ENCODE measurements at places on chromosomes 16 and 17.

GRCh38 chr17:47989700-47990099 is 18.8 kb downstream of the CDK5RAP3 start:
- DNase-seq = no peak

DNA sequence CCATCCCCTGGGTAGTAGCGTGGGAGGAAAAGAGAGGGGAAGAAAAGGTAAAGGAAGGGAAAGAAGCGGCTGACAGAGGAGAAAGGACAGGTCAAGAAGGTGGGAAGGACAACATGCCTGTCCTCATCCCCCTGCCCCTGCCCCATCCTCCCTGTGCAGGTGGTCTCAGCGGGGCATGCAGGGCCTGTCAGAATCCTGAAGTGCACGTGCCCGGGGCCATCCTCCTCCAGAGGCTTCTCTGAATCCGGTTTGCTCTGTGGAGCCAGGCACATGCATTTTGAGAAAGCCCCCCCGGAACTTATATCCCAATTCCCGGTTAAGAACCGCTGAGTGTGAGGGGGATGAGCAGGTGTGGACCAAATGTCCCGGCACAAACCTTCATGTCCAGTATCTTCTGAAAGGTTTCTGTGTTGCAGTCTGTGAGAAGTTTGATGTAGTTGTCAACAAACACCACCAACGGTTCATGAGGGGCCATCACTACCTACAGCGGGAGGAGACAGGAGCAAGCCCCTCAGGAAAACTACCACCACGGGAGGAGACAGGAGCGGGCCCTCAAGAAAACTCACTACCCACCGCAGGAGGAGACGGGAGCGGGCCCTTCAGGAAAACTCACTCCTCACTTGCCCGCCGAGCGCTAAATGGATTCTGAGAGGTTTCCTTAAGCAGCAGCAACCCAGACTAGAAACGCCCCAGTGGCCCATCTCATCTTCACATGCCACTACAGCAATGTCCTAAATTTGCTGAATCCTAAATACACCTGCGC is 167.0 kb upstream of the RPH3AL start:
- DNase-seq = no peak

DNA sequence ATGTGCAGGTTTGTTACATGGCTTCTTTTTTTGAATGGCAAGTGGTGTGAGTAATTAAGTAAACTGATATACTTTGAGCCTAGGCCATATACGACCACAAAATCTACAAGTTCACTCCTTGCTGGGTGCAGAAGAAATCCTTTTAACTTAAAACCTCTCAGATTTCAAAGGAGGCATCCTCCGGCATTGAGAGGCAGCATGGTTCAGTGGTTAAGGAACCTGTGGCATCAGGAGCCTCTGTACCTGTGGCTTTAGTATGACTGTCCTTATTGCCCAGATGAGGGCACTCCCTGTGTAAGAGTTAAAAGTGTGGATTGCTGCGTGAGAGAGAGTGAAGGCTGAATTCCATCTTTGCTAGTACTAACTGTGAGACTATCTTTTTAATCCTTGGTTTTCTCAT is 3.3 kb downstream of the NLRP1 start:
- DNase-seq = no peak

DNA sequence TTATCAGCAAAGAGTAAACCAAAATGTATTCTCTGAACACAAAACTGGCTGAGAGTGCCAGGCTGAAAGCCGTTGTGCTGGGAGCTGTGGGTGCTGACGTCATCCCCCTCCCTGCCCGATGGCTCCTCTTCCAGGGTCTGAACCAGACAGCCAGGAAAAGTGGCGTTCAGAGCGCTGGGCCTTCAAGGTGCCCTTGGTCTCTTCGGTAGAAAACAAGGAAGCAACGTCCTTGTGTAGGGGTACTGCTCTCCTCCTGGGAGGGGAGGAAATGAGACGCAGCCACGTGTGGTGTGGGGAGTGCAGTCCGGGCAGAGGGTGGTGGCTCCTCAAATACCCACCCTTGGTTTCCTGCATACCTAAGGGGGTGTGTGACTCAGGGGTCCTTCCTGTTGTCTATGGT is 394.7 kb downstream of the SEC14L1 start:
- no peak for DNase-seq

- DNase-seq = no peak
Measured at GRCh38 chr17:57113011-57113410, 28.0 kb downstream of the AKAP1 start.

GRCh38 chr17:6070913-6071511 is 833 bp downstream of the WSCD1 start:
- no peak for DNase-seq

DNA sequence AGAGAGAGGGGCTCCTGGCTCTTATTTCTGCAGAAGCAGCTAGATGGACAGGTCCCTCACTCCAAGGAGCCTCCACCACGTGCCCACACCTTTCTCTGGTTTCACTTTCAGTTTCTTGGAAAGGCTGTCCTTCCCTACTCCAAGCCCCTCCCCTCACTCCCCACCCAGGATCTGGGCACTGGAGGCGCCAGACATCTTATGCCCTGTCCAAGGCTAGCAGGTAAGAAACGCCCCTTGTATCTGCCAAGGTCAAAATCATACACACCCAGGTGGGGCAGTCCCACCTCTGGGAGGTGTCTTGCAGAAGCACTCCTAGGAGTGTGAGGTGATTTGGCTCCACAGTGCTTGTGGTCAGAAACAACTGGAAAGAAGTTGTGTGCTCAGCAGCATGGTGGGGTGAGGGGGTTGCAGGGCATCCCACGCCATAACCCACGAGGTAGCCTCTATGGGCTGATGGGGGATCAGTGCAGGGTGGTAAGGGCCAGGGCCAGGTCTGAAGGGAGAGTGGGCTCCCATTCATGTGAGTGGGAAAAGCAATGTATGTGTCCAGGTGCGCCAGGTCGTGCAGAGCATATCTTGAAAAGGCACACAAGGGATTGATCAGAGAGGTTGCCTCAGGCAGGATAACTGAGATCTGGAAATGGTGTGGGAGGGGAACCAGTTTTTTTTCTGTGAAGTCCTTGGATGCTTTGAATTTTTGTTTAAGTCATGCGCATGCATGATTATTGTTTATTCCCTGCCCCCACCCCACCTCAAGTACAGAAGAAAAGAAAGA is 31.8 kb upstream of the PRM1 start:
- DNase-seq = no peak

DNA sequence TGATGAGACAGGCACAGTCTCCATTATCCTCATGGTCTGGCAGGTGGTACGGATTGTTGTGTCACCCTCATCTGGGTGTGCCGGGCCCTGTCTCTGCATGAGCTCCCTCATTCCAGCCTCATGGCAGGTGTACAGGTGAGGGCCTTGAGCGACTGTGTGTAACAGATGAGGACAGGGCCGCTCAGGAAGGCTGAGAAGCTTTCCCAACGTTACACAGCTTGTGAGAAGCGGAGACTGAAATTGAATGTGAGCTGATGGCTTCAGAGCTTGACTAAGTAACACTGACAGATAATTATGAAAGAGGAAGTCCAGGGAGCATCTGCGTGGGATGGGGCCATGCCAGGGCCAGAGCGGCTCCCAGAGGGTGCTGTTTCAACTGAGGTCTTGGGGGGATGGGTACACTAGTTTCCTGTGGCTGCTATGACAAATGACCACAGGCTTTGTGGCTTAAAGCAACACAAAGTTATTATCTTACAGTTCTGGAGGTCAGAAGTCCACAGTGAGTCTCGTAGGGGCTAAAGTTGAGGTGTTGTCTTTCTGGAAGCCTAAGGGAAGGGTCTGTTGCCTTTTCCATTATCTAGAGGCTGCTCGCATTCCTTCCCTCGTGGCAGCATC is 36.7 kb downstream of the CMIP start:
- DNase-seq = no peak

- no peak for DNase-seq
Measured at GRCh38 chr16:64459402-64459801, 662.5 kb downstream of the CDH11 start.

- no peak for DNase-seq
Measured at GRCh38 chr17:32546031-32546444, 59.2 kb downstream of the CDK5R1 start.

DNA sequence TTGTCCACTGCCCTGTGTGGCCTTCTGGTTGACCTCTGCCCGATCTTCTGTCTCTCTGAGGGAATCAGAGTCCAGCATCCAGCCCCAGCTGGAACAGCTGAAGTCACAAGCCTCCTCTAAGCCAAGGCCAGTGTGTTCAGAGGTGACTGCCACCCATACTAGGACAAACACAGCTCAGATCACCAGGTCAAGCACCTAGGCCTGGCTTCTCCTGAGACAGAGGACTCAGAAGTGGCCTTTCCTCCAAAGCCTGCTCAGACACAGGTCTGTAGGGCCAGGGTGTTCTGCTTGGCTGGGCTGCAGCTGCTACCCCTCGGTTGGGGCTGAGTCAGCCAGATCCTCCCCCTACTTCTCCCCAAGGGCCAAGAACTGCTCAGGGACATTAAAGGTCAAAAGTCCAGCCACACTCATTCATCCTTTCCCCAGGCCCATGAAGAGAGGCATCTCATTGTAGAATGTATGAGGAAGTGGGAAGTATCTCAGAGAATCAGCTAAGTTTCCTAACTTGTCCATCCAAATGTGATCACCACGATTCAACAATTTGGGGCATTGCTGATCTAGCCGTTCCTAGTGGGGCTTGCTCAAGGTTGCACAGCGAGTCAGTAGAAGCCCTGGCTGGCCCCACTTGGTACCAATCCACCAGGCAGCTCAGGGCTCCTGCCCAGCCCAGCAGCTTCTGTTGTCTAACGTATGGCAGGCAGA is 7.6 kb downstream of the SLC46A1 start:
- DNase-seq = no peak

- no peak for DNase-seq
Measured at GRCh38 chr16:67940446-67941089, 3.4 kb downstream of the LCAT start.

DNA sequence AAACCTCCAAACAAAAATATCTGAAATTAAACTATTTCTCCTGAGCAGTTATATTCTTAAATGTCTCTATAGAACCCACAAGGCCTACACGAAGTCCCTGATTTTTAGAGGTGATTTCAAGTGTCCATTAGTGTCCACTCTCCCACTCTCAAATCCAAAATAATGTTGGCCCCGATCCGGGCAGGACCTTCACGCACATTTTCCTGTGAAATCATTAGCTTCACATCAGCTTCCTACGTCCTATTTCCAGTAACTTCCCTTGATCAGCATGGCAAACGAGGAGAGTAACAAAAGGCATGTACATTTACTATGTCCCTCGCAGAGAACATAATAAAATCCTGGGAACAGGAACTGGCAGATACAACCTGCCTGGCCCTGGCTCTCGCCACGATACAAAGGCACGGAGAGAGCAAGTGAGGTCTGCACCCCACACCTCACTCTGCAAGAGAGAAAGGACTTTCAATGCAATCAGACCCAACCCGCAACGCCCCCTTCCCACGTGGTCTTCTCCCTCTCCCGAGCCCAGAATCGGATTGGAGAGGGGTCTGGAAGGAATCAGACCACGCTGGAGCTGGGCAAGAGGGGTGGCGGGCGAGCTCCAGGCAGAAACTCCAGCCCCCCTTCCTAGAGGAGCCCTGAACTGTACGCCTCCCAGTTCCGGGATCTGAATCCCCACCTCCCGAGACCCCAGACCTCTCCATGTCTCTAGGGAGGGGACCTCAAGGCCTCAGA is 17.5 kb upstream of the C17orf78 start:
- DNase-seq = peak; percentile 42

- DNase-seq = no peak
Measured at GRCh38 chr16:81586977-81587625, 142.5 kb downstream of the CMIP start.

DNA sequence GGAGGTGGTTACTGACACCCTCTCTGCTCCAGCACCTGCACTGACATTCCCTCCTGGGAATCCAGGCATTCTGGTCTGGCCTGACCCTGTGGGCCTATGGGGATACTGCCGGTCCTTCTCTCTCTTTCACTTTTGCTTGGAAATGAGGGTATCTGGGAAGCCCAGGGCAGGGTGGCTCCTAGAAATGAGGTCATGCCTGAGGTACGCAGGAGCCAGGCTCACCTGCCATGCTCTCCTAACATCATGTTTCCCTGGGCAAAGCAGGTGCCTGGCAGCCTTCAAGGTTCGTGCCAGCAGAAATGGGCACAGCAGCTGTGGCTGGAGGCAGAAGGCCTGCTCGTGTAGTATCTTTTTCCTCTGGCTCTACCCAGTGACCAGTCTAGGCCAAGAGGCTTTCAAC is 3.3 kb downstream of the ITGA3 start:
- no peak for DNase-seq

GRCh38 chr17:36600936-36601302 is 464 bp upstream of the MRM1 start:
- peak; percentile 34 for DNase-seq

DNA sequence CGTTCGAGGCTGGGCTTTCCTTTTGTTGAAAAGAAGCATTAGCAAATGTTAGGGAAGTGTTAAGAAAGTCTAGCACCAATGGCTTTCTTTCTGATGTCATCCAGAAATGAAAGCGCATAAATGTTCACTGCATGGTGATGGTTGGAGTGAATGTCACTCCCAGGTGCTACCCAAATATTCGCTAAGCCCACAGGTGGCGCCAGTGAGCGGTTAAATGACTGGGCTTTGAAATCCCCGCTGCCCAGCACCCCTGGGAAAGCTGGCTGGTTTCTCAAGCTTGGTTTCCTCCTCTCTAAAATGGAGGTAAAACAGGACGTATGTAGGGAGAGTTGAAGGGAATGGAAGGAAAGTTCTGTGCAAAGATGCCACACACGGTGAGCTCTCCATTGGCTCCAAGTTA is 104.4 kb downstream of the IRX5 start:
- DNase-seq = no peak

DNA sequence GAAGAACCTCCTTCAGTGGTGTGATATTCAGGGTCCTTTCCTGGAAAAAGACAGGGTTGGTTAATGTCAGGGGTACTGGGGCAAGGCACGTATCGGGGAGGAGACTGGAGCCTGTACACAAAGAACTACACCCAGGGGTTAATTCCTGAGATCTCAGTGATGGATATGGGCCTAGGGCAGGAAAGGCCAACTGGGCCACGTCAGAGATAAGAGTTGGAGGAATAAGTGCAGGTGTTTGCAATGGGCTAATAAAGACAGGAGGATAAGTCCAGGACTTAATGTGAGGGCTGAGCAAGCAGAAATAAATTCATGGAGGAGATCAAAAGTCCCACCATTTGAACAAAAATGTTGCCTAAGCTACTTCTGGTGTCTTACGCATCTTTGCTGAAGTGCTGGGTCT is 10.4 kb upstream of the HERPUD1 start:
- DNase-seq = no peak

- DNase-seq = peak; percentile 51
Measured at GRCh38 chr16:16025214-16025968, 76.0 kb downstream of the ABCC1 start.

DNA sequence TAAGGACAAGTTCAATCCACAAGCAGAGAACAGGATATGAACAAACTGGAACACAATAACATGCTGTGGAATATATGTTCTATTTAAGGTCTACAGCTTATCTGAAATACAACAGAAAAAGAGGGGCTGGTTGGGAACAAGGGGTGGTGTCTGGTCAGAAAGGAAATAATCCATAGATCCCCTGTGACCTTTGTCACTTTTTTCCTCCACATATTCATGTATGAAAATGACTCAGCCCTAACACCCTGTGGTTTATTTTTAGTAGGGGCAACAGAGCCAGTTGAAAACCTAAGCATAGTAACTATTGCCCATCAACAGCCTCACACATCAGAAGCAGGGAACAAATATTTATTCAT is 12.3 kb upstream of the SPAG9 start:
- no peak for DNase-seq

- no peak for DNase-seq
Measured at GRCh38 chr16:77112746-77113145, 78.2 kb upstream of the MON1B start.

GRCh38 chr16:85253084-85253941 is 141.0 kb upstream of the CIBAR2 start:
- DNase-seq = peak; percentile 65

GRCh38 chr17:40061609-40062038 is 1.1 kb upstream of the THRA start:
- DNase-seq = no peak
